ENCODE measurements at places on chromosomes 12 and 14.

- DNase-seq = no peak
Observed at GRCh38 chr12:120936197-120936596, 32.0 kb upstream of the SPPL3 start.

- peak; percentile 45 for DNase-seq
Observed at GRCh38 chr14:36582011-36582873, at the start of gene NKX2-8. Gene NKX2-8, minus strand, starts transcription at chr14:36582614. Its CDS starts 225 bp downstream, at chr14:36582389.

DNA sequence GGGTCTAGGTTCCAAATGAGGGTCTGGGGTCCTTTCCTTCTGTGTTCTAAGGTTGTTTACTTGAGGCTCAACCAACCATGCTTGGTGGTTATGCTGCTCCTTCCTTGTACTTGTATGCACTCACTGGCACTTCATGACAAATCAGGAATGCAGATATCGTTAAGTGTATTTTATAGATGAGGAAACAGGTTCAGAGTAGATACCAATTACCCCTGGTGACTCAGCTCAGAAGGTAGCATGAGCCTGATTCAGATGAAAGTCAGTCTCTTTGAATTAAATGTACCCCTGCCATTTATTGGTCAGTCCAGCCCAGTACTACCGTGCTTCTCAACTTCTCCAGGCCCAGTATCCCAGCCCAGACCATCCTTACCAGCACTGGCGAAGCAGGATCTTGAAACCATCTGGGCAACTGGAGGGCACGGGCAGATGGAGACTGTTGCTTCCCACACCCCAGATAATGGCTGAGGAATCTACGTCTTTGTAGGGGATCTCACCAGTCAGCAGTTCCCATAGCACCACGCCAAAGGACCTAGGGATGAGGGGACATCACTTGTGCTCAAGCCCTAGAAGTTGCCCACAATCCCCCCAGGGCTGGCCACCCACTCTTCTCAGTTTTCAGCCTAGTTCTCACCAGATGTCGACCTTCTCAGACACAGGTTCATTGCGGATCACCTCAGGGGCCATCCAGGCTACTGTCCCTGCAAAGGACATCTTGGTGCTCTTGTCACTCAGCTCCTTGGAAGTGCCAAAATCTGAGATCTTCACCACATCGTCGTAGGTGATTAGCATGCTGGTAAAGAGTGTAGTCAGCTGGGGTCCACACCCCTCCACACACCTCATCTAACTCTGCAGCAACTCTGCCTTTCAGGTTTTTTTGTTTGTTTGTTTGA is 14.3 kb downstream of the MAP3K12 start:
- DNase-seq = no peak

DNA sequence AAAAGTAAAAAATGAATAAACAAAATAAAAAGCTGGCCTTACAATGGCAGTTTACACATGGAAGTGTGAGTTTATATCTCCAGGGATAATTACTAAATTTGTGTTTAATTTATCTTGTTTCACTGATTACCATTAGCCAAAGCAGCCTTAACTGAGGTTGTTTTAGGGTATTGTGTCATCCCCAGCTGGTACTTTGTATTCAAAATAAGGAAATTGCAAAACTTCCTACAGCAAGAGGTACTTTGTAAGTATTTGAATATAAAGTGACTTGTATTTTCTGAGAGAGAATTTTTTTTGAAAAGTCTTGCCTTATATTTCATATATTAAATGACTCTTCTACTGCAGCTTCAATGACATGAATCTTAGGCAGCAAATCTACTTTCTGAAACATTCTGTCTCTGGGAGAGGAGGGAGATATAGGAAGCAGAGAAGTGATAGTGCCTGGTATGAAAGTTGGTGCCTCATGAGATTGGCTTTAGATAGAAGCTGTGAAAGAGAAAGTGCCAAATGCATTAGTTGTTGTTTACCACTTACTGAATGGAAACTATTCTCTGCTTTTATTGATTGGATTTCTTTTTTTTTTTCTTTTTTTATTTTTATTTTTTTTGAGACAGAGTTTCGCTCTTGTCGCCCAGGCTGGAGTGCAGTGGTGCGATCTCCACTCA is 6.7 kb downstream of the FNTB start:
- no peak for DNase-seq

GRCh38 chr14:70882776-70883492 is 24.3 kb upstream of the PCNX1 start:
- no peak for DNase-seq

GRCh38 chr12:131910302-131911027 is 16.0 kb downstream of the ULK1 start:
- no peak for DNase-seq

DNA sequence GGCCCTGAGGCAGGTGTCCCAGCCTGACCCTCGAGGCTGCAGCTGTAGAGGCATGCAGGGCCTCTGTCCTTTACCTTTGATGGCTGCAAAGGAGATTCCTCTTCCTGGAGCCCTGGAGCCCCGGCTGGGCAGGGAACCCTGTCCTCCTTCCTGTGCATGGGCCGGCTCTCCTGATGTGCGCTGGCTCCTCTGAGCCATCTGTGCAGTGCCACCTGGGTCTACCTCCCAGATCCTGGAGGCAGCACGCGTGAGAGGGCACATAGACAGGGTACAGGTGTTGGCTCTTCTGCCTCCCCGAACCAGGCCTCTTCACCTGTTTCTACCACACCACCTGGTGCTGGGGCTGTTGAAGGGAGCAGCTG is 115.1 kb downstream of the BEGAIN start:
- no peak for DNase-seq

DNA sequence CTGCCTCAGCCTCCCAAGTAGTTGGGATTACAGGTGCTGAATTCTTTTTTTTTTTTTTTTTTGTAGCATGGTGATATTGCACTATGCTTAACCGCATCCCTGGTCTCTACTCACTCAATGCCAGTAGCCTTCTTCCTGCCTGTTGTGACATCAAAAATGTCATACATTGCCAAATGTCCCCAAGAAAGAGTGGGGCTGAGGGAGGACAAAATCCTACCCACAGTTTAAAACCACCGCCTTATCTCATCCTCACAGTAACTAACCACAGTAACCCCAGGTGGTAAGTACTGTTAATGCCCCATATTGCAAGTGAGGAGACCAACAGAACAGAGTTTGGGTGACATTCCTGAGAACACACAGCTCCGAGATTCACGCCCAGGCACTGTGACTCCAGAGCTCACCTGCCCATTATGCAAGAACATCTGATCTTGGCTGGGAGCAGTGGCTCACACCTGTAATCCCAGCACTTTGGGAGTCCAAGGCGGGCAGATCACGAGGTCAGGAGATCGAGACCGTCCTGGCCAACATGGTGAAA is 19.6 kb downstream of the MORN3 start:
- no peak for DNase-seq

- DNase-seq = no peak
Observed at GRCh38 chr12:104222976-104223375, 7.4 kb downstream of the TXNRD1 start.

GRCh38 chr12:15782667-15783066 is 6.5 kb downstream of the EPS8 start:
- DNase-seq = no peak

GRCh38 chr12:125198652-125199051 is 133.4 kb downstream of the AACS start:
- DNase-seq = no peak

DNA sequence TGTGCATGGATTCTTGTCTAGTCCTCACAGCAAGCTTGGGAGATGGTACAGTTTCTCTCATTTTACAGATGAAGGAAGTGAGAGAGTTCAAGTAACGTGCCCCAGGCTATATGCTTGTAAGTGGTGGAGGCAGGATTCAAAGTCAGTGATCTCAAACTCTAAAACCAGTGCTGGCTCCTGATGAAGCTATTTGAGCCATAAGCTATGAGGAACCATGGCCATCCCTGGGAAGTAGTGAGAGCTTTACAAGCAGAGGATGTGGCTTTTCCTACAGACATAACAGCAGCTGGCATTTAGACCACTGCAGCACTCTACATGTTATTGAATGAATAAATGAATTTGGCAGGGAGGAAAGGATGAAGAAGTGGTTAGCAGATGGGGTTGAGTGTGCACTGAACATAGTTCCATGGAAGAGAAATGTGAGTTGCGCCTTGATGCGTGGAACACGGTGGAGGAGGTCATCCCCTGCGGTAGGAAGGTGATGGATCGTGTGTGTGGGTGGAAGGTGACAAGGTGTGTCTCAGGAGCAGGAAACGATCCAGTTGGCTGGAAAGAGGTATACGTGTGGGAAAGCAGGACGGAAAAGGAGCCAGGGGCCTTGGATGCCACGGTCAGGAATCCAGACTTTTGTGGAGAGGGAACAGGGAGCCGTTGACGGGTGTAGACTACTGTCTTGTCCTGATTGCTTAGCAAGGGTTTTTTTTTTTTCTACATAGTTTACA is 65.2 kb downstream of the RFX4 start:
- DNase-seq = peak; percentile 16

DNA sequence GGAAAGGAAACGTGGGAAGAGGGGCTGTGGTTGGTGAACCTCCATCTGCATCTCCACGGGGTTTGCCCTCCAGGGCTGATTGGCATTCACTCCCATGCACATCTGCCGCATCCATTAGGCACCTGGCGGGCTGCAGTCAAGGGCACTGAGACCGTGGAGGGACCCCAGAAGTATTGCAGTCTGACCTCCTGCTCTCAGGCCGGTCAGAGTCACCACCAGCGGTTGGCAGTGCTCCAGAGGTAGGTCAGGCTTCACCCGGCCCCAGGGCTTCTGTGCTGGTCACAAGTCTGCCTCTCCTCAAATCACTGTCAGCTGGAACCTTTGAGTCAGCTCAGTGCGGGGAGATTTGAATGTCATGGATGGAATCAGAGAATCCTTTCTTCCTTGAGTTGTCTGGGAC is 132.3 kb downstream of the PAPOLA start:
- no peak for DNase-seq

DNA sequence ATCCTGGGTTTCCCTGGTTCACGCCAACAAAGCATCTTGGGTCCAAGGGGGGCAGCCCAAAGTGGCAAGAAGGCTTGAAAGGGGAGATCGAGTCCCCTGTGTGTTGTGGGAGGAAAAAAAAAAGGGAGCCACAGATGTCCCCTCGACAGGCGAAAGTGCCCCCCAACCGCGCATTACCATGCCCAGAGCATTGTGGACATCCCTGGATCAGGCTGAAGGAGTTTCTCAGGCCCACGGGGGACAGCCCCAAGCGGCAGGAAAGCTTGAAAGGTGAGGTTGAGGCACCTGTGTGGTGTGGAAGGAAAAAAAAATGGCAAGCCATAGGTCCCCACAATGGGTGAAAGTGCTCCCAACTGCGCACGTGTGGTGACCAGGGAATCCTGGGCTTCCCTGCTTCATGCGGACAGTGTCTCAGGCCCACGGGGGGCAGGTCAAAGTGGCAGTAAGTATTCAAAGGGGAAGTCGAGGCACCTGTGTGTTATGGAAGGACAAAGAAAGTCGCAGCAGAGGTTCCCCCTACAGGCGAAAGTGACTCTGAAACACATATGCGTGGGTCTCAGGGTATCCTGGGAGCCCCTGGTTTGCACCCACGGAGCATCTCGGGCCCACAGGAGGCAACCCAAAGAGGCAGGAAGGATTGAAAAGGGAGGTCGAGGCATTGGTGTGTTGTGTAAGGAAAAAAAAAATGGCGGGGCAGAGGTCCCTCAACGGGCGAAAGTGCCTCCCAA is 580.1 kb downstream of the ALG10 start:
- no peak for DNase-seq

DNA sequence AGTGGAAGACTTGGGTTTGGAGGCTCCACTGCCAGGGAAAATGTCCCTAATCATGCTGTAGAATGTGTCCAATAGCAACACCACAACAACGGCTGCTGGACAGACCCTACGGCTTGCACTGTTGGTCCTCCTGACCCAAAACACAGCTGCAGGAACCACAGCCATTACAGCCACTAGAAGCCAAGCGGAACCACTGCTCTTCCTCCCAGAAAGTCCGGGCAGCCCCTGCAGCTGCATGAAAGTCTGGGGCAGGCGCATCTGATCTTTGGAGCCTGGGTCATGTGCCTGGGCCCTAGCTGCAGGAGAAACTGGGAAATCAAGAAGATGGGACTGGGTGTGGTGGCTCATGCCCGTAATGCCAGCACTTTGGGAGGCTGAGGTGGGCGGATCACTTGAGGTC is 124.7 kb upstream of the METAP2 start:
- no peak for DNase-seq
